ENCODE measurements at places on chromosomes 1 and 21. TPM values are rescaled to one million over a fixed set of nuclear protein-coding genes. Genes with fewer than 3 reads are reported as not detected.

The FAM76A gene
- total RNA-seq, result 12.3 TPM

The MAP10 gene
- 2.6 TPM for total RNA-seq

The ELF3 gene
- 0.40 TPM for total RNA-seq

The BSND gene
- not detected for total RNA-seq

The STUM gene
- total RNA-seq, result 1.3 TPM

GRCh38 chr1:226403201-226404034, 4.5 kb downstream of the PARP1 start:
- DNase-seq, result no peak

DNA sequence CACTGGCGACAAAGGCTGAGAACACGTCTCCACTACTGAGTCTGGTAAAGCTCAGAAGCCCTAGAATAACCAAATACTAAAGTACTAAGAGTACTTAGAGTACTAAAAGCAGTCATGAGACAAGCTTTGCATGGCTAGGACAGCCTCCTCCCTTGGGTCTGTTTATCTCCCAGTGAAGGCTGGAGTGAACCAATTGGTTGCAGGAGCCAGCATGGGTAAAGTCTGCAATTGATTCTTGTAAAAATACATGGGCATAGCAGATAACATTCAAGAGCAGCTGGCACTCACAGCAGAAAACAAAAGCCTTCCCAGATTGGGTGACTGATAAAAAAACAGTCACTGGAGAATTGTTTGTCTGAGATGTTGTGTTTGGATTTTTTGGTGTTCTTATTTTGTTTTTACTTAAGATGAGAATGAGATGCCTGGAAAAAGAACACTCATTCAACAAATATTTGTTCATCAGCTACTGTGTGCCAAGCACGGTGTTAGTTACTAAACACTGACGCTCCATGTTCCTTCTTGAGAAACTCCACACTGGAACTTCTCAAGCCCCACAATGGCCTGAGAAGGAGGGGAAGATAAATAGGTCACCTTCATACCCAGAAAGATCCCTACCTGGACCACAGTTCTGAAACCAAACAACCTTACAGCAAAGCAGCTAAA, 3.7 kb downstream of the IRF6 start:
- no peak for DNase-seq

GRCh38 chr1:3018051-3018471, 3.2 kb upstream of the ACTRT2 start:
- no peak for DNase-seq

GRCh38 chr1:244318512-244318911, 133.2 kb downstream of the ADSS2 start:
- DNase-seq, result no peak

- no peak for DNase-seq
Measured at GRCh38 chr1:42935971-42936308, 22.7 kb downstream of the SLC2A1 start.
